ENCODE measurements at places on chromosomes 5 and 9.

GRCh38 chr9:108562176-108562575 is 293.6 kb downstream of the ACTL7B start:
- ATAC-seq, result no peak

GRCh38 chr9:134533850-134534588 is 107.6 kb upstream of the COL5A1 start:
- ATAC-seq, result no peak

GRCh38 chr5:173963182-173963838 is 25.7 kb upstream of the C5orf47 start:
- ATAC-seq, result peak; percentile 39

DNA sequence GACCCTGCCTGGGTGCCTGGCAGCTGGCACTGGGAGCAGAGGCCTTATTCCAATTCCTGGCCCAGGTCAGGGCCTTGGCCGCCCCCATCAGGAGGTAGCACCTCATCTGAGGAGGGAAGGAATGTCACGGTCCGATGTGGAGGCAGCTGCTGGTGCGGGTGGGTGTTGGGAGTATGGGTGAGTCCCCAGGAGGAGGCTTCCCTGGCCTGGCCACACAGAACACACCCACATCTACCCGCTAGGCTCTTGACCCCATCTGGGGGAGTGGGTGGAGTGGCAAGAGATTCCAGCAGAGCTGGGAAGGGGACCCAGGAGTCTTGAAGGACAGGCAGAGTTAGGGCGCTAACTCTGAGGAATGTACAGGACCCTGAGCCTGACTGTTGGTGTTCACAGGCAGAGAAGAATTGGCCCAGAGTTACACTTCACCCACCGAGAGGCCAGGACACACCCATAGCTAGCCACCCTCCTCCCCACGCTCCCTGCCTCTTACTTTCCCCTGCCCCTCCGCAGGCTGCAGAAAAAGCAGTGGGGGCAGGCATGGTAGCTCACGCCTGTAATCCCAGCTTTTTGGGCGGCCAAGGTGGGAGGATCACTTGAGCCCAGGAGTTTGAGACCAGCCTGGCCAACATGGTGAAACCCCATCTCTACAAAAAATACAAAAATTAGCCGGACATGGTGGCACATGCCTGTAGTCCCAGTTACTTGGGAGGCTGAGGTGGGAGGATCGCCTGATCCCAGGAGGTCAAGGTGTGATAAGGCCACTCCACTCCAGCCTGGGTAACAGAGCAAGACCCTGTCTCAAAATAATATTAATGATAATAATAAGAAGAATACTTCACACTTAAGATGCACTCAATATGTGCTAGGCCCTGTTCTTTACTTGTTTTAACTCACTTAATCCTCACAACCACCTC is 6.0 kb downstream of the OLFML2A start:
- no peak for ATAC-seq

DNA sequence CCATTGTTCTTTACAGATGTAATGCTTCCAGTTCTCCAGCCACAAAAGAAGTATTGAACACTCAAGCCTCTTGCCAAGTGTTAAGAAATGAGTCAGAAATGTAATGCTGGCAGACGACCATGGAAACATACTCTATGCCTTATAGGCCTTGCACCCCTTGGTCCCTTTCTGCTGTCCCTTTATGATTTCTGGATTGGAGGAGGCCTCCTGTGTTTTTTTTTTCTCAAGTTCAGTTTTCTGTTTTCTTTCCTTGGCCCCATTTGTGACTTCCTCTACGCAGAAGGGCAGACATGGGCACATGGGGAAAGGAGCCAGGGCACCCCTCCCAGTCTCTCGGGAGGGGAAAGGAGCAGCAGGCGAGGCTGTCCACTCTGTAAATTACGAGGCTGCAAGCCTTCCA is 53.4 kb downstream of the SNX18 start:
- peak; percentile 21 for ATAC-seq

GRCh38 chr5:111493031-111493430 is 19.3 kb downstream of the STARD4 start:
- ATAC-seq, result no peak

GRCh38 chr5:169413416-169413815 is 112.5 kb upstream of the SLIT3 start:
- no peak for ATAC-seq

DNA sequence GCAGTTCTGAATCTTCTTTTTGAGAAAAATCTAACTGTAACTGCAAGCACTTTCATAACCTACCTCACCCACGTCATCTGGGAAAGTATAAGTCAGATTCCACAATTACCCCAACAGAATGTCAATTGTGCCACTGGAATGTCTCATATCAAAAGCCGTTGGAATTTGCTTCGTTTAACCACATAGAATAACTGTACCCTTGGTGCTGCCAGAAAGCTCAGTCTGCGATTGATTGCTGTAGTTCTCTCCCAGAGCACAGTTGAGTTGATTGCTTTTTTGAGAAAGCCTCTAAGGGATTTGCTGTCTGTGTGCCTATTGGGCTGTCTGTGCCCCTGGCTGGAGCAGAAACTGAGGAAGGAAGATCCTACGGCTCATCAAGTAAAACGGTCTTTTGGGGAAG is 583.6 kb downstream of the TMEM38B start:
- no peak for ATAC-seq

DNA sequence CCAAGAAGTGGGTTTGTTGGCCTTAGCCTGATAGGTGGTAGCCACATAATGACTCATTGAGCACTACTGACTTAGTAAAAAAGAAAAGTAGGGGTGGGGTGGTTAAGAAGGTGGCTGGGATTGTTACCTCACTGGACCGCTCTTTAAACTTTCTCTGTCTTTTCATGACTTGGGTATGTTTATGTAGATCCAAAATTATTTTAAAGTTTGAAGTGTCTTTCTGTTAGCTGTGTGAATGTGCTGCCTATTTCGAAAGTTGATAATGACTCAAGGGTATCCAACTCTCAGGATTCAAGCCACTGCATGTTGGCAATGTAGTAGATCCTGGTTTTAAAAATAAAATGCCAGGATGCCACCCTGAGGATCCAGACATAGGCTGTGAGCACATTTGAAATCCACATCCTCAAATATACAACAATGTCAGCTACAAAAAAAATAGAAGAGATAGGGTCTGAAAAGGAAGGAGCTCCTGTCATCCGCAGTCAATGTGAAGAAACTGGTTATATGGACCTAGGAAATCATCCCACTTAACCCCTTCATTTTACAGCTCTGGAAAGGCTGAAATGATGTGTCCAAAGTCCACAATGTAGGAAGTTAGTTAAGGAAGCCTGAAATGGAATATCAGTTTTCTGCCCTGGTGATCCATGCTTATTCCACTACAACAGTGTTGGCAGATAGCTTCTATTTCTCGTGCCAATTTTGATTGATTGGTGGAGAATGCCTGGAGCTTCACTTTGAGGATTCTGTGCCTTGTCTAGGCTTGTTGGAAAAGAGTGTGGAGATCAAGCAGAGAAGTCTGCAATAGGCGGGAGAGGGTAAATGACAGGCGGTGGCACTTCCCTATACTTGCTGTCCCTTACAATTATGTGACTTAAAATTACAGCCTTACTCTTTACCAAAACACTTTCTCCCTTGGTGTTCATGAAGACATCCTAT is 23.4 kb downstream of the ZNF462 start:
- no peak for ATAC-seq

- ATAC-seq, result peak; percentile 92
These were observed 324.4 kb downstream of the ENC1 start for GRCh38 chr5:74316064-74316603.

DNA sequence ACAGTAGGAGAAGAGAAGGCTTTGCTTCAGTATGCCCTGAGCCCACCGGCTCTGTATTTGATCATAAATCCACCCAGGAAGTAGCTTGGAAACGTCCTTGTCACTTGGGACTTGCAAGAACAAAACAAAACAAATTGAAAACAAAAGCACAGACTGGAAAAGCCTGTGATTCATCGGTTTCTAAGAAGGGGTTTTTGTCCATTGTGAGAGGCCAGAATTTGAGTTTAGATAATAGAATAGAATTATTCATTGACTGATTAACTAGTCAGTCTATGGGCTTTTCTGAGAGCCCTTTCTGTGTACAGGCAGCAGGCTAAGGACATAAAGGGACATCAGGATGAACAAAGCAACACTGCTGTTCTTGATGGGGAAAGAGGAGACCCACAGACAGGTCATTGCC is 424.8 kb downstream of the IRX1 start:
- ATAC-seq, result peak; percentile 94

DNA sequence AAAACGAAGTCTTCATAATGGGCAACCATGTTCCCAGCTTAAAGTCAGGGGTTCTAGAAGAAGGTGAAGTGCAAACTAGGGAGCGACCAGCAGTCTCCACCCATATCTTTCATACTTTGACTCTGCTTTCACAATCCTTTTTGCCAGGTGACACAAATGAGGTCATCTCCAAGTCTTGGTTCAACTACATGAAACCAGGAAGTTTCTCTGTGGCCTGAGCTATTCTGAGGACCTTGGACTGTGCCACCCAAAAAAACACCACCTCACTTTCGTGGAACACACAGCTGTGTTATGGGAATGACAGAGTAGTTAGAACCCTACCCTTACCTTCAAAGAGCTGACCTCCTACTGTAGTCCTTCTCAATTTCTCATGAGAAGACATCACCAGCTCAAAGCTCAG is 309.2 kb downstream of the AGTPBP1 start:
- ATAC-seq, result no peak

DNA sequence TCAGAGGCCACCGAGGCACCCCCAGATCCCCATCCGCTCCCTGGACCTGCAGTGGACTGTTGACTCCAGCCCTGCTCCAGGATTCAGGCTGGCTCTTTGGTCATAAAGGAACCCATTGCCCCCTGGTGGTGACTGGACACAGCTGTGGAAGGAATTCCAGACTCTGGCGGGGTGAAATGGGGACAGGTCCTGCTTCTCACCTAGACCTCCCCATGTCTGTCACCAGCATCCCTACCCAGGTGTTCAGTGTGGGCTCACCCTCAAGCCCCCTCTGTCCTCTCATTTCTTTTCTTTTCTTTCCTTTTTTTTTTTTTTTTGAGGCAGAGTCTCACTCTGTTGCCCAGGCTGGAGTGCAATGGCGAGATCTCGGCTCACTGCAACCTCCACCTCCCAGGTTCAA is 25.5 kb upstream of the STXBP1 start:
- peak; percentile 87 for ATAC-seq

GRCh38 chr5:135535420-135535819 is 344 bp downstream of the NEUROG1 start:
- peak; percentile 23 for ATAC-seq

DNA sequence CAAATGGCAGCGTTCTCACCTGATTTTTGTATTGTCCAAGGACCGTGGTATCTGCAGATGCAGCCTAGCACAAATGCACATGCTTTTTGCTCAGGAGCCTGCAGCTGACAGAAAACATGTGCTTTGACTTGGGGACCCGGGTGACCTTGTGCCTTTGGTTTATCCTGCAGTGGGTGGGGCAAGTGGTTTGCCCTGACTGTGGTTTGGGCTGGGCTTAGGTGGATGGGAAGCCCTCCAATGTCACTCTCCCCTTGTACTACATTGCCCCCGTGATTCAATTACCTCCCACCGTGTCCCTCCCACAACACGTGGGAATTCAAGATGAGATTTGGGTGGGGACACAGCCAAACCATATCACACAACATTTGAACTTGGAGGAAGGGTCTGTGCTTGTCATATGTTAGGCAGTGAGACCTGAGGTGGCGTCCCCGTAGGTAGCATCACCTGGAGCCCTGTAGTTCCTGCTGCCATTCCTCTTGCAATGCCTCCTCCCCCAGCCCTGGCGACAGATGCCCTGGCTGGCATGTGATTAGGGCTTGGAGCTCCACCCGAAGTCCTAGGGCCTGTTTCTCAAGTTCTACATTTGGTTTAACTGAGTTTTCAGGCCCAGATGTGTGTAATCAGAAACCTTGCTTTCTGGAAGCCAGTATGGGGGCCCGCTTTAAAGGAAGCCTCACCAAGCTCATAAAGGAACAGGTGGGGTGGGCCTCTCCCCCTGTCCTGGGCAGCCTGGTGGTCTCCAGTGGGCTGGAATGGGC is 2.1 kb downstream of the ANKRD33B start:
- ATAC-seq, result no peak

Data from motor neuron (in vitro differentiated cells).